Cortex of kidney (tissue), 1 donor: ENCODE measurements at places on chromosomes 16 and 17.

- no peak for DNase-seq
These were observed 9.8 kb upstream of the CSNK1D start for GRCh38 chr17:82283208-82283749.

GRCh38 chr17:75922173-75922961 is 17.7 kb upstream of the MRPL38 start:
- no peak for DNase-seq

GRCh38 chr16:82715833-82716232 is 89.1 kb downstream of the CDH13 start:
- no peak for DNase-seq

- peak; percentile 79 for DNase-seq
These were observed 58.4 kb downstream of the SRL start for GRCh38 chr16:4183237-4184037.

GRCh38 chr17:37750292-37750691 is 5.4 kb upstream of the HNF1B start:
- DNase-seq: no peak

DNA sequence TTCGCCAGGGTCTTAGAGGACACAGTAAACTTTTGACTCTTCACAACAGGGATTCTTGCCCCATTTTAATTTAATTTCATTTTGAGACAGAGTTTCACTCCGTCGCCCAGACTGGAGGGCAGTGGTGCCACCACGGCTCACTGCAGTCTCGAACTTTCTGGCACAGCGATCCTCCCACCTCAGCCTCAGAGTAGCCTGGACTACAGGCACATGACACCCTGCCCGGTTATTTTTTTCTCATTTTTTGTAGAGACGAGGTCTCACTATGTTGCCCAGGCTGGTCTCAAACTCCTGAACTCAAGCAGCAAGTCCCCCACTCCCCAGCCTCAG is 329 bp upstream of the NLE1 start:
- DNase-seq: no peak

DNA sequence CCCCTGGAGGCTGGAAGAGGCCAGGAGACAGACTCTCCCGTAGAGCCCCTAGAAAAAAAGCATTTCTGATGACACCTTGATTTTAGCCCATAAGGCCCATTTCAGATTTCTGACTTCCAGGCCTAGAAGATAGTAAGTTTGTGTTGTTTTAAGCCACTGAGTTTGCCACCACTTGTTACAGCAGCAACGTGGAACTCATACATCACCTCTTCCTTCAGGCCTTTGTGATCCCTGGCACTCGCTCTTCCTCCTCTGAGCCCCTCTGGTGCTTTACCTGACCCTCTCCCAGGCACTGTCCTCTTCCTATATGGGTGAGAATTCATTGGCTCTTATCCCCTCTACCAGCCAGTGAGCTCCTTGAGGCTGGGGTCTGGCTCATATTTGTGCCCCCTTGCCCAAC is 18.7 kb upstream of the KRT19 start:
- no peak for DNase-seq

DNA sequence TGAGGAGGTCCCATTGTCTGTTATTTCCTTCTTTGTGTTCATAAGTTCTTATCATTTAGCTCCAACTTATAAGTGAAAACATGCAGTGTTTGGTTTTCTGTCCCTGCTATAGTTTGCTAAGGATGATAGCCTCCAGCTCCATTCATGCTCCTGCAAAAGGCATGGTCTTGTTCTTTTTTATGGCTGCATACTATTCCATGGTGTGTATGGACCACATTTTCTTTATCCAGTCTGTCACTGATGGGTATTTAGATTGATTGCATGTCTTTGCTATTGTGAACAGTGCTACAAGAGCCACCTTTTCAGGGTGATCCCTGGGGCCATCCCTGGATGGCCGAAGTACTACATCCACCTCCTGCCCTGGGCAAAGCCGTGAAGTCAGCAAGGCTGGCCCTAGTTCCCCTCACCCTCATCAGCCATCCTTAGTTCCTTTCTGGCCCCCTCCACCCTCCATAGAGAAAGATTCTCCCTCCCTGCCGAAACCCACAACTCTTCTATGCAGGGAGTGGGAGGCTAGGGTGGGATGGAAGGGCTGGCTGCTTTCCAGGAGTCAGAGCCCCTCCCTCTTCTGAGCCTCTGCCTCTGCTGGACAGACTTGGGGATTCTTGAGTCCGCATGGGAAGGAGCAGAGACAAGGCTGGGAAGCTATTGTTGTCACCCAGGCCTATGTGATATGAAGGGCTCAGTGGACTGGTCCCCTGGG is 8.3 kb downstream of the MT1X start:
- no peak for DNase-seq

- no peak for DNase-seq
These were observed 10.7 kb downstream of the GNAO1 start for GRCh38 chr16:56202036-56202435.

- no peak for DNase-seq
These were observed 16.3 kb upstream of the RFFL start for GRCh38 chr17:35079547-35080423.

GRCh38 chr17:34434052-34434451 is 71.0 kb upstream of the CCL1 start:
- no peak for DNase-seq

GRCh38 chr16:48498769-48499631 is 111.0 kb downstream of the N4BP1 start:
- DNase-seq: no peak

DNA sequence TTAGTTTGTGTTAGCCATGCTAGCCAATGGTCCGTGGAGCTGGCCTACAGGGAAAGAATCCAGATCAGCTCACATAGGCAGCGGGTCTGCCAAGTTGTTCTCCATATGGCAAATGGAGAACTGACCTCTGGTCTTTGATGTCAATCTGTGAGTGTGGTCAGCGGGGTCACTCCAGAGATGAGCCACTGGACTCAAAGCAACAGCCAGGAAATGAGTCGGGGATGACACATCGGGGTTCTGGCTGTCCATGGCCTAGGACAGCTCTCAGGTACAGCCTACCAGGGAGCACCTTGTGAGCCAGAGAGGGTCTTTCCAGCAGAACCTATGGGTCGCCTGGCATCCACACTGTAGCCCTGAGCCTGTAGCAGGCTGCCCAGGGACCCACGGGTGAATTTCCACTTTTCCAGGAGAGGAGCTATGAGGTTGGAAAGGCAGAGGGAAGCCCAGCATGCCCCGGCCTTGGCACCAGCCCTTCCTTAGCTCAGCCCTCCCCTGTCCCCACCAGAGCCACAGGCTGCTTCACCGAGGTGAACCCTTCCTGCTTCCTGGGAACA is 203.0 kb upstream of the TNRC6C start:
- no peak for DNase-seq

GRCh38 chr17:77441130-77441920 is 300.6 kb downstream of the SEC14L1 start:
- DNase-seq: no peak

GRCh38 chr16:86663685-86664521 is 85.6 kb downstream of the FOXL1 start:
- no peak for DNase-seq

DNA sequence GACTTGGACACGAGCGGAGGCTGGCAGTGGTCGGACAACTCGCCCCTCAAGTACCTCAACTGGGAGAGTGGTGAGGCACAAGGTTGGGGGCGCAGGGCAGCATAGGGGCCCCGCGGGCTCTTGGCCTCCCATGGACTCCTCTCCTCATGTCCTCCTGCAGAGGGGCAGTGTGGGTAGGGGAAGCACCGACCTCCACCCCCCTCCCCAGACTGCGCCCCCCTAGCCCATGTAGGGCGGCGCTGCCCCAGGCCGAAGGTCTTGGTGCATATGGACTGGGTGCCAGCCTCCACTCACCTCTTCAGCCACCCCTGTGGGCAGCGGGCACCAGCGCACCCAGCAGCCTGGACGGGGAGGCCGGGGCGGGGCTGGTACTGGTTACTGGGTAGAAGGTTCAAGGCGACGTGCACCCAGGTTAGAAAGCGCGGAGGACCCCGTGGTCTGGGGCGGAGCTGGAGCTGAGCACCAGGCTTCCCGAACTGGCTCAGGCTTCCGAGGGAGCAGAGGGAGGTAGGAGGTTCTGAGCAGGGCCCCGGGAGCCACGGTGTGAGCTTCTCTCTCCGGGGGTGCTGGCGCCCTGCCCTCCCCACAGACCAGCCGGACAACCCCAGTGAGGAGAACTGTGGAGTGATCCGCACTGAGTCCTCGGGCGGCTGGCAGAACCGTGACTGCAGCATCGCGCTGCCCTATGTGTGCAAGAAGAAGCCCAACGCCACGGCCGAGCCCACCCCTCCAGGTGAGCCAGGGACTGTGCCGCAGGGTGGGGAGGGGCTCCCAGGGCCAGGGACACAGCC is 39.5 kb downstream of the MRC2 start:
- no peak for DNase-seq

DNA sequence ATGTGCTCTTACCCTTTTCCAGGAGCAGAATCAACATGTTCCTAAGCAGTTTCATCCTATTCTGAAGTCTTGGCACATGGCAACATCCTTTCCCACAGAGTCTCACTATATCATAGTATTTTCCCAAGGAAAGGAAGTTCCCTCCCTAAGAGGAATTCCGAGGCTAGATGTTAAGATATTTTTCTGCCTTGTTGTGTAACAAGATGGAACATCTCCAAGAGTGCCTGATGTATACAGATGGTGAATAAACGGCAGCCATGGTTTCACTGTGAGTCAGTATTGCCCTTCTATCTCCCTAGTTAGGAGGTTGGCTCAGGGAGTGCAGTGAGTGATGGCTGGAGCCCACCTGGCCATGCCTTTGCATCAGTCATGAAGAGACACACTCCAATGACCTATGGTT is 48.2 kb downstream of the SPACA3 start:
- no peak for DNase-seq

- no peak for DNase-seq
These were observed 362.6 kb downstream of the CNTNAP4 start for GRCh38 chr16:76639685-76640289.

- no peak for DNase-seq
These were observed 17.3 kb downstream of the MRPS23 start for GRCh38 chr17:57832314-57833178.

DNA sequence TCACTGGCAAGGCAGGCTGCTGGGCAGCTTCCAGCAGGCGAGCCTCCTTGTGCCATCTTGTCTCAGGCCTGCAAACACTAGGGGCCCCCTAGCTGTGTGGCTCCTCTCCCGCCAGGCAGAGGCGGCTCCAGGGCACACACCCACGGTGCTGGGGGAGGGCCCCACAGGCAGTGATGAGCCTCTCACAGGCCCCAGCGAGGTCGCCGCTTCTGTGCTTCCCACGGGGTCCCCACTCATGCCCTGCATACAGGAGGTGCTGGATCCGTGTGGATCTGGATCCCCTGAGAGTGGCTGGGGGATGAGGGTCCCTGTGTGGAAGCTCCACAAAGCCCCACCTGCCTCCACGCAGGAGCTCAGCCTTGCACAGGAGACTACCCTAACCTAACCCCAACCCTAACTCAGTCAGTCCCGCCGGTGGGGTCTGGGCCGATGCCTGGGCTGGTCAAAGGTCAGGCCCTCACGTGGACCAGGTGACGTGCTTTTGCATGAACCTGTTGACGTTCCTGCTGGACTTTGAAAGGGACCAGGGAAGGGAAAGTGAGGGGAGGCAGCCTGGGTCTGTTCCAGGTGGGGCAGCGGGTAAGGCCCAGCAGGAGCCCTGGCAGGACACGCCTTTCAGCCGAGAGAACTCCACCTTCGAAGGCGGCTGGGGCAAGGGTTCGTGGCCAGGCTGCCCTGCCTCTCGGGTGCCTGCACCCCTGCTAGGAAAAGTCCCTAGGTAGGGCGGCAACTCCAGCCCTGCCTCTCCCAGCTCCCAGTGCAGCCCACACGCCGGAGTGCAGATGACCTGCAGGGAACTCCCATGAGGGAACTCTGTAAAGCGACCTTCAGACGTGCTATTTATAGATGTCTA is 5.2 kb downstream of the SECTM1 start:
- no peak for DNase-seq

DNA sequence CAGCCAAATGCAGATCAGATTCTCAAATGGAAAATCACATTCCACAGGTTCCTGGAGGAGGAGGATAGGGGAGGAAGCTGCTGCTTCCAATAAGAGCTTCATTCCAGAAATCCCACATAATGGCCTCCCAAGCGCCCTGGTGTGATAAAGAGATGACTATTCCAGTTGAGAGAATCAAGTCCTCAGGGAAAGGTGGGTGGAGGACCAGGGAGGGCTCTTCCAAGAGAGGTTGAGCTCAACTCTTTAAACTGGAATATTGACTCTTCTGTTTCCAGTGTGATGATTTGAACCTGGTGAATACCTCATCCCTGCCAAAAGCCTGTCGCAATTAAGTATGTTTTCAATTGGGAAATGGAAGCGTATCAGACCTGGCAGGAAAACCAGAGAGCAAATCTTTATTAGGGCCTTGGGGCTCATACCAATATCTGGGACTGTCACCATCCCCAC is 81.4 kb upstream of the DYNLRB2 start:
- DNase-seq: no peak

DNA sequence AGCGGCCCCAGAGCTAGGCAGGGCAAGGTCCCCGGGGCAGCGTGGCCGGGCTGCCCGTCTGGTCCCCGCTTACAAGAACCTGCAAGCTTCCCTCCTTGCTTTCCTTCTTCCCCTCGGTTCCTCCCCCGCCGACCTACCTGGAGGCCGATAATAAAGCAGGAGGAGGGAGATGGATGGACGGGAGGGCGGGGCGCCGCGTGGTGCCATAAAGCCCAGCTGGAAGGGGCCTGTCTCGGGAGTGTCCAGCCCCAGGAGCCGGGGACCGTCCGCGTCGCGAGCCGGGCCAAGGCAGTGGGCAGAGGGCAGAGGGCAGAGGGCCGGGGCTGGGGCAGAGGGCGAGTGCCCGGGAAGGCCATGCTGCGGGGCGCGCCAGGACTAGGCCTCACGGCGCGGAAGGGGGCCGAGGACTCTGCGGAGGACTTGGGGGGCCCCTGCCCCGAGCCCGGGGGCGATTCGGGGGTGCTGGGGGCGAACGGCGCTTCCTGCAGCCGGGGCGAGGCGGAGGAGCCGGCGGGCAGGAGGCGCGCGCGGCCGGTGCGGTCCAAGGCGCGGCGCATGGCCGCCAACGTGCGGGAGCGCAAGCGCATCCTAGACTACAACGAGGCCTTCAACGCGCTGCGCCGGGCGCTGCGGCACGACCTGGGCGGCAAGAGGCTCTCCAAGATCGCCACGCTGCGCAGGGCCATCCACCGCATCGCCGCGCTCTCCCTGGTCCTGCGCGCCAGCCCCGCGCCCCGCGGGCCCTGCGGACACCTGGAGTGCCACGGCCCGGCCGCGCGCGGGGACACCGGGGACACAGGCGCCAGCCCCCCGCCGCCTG is at the start of gene BHLHA9:
BHLHA9 (plus strand) TSS at position 235 of the 820 bp plus-strand sequence; CDS start at position 355, 120 bp downstream.
- no peak for DNase-seq

DNA sequence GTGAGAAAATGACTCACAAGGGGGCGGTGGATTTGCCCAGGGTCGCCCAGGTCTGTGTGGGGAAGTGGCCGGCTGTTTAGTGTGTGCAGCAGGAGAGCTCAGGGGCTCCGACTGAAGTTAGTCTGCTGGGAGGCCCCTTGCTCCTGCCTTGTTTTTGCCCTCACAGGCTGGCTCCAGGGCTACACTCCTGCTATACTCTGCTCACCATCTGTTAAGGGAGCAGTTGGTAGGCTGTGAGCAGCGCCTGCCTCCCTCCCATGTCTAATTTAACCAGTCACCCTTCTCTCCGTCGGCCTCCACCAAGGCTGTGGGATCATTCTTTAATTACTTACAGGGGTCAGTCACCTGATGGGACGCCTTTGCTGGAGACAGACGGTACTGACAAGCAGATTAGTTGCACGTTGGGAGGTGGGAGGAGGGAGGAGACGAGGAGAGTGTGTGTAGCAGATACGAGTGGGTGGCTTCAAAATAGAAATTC is 35.5 kb downstream of the KSR1 start:
- DNase-seq: no peak
